ENCODE measurements at places on chromosomes 7 and 10. TPM values are rescaled to one million over a fixed set of nuclear protein-coding genes. Genes with fewer than 3 reads are reported as not detected.

CLRN3 gene
- total RNA-seq = not detected

HOXA6 gene
- not detected for total RNA-seq

GRCh38 chr10:17764142-17764541 lies 12.1 kb downstream of the TMEM236 start:
- DNase-seq = no peak

DNA sequence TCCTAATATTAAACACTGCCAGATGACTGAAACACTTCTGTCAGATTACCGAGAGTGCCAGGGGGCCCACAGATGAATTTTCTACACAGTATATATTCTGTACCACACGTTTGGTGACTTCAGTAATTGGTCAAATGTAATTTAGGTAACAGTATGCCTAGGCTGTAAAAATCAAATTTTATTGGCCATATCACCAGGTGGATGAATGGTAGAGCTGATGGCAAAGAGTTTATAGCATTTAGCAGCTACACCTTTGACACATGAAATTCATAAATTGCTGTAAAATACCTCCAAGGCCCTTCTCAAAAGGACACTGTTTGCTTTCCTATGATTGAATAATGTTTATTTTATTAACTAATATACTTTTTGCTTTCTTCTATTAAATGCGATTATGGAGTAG lies 101.3 kb downstream of the ARID5B start:
- no peak for DNase-seq

NPTX2 gene
- 0.18 TPM for total RNA-seq

VIM gene
- total RNA-seq = 602 TPM

DNA sequence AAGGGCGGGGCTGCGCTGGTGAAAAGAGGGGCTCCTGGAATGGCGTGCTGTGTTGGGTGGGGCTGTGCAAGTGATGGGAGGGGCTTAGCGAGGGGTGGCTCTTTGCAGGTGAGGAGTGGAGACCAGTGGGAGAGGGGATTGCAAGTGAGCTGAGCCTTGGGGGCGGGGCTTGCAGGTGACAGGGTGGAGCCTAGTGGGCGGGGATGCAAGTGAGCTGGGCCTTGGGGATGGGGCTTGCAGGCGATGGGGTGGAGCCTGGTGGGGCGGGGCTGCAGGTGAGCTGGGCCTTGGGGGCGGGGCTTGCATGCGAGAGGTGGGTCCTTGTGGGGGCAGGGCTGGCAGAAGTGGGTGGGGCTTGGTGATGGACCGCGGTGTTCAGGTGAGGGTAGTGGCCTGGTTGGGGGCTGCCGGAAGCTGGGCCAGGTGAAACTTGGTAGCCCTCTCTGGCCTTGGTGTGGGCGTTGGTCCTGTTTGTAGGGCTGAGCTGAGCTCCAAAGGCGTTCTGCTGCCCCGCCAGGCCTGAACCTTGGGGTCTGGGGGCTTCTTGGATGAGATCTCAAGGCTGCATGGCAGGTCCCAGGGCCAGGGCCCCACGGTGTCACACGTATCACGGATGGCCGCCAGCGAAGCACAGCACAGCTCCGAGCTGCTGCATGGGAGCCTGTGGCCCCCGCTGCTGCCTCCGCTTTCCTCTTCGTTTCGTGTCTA lies 743 bp upstream of the PITRM1 start:
- peak; percentile 85 for DNase-seq

Data from activated CD8-positive, alpha-beta T cell treated with anti-CD3 and anti-CD28 coated beads for 36 hours (primary cell).